Stimulated activated CD8-positive, alpha-beta memory T cell treated with anti-CD3 and anti-CD28 coated beads, Interleukin-12 subunit alpha, Interleukin-12 subunit beta, amount 100 ng/mL, for 4 hours (primary cell): ENCODE measurements at places on chromosomes 5 and 9.

GRCh38 chr5:174533751-174534241 is 190.6 kb upstream of the MSX2 start:
- no peak for DNase-seq

GRCh38 chr9:93207326-93207814 is 23.4 kb downstream of the WNK2 start:
- DNase-seq: no peak

- DNase-seq: no peak
Measured at GRCh38 chr5:37417347-37417746, 38.2 kb downstream of the WDR70 start.

DNA sequence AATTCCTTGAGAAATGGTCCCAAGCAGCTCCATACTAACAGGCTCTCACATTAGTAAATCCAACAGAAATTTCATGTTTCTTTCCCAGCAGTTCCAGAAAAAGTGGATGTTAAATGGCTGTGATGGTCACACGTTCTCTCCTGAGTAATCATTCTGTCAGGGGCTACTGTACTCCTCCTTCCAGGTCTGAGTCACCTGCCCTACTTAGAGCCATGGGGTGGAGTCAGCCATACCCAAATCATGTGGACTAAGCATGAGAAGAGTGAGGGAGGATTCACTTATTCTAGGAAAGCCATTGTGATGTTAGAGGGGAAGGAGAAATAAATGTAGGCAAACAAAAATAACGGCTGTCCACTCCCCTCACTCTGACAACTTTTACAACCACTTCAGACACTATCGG is 547.2 kb downstream of the CSNK1G3 start:
- DNase-seq: no peak

DNA sequence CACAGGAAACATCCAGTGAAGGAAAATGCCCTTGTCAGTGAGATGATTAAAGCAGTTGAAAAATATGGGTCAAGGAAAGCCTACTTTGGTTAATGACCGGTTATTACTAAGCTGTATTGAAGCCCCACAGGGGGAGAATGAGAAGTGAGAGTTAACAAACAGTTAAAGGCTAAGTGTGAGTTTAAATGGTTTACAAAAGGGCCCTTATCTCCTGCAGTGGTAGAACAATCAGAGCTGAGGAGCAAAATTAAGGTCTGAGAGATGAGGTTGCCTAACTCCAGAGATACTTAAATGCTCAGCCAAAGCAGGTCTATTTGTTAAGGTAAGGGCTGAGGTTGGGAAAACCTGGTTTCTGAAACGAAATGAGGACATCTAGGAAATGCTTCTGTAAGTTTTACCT is 75.1 kb upstream of the FER start:
- DNase-seq: no peak

DNA sequence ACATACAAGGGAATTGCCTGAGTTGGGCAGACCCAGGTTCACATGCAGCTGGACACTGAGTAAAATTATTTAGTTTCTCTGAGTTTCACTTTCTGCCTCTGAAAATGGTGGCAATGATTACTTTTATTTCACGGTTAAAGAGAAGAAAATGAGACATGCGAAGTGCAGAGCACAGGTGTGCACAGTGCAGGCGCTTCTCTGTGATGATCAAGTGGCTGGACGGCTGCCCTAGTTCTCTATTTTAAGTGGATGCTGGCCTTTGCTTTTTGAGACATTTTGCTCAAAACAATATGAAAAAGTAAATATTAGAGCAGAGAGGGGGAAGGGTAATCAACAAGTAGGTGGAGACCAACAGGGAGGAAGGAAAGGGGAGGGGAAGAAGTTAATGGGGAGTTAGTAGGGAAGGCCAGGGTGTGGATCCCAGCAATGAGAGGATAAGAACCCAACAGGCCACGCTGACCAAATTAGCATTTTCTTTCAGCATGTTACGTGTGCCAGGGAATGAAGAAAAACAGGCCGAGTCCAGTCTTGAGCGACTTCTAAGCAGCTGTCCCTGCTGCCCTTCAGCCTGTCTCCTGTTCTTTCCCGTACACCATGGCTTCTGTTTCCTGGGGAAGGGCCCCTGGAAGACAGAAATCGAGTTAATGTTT is 16.1 kb downstream of the SNX18 start:
- no peak for DNase-seq

DNA sequence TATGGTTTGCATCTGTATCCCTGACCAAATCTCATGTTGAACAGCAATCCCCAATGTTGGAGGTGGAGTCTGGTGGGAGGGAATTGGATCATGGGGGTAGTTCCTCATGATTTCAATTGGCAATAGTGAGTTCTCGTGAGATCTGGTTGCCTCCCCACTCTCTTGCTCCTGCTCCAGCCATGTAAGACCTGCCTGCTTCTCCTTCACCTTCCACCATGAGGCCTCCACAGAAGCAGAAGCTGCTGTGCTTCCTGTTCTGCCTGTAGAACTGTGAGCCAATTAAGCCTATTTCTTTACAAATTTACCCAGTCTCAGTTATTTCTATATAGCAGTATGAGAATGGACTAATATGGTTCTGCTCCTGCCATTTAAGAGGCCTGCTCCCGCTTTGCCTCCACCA is 32.9 kb downstream of the SCAI start:
- no peak for DNase-seq

DNA sequence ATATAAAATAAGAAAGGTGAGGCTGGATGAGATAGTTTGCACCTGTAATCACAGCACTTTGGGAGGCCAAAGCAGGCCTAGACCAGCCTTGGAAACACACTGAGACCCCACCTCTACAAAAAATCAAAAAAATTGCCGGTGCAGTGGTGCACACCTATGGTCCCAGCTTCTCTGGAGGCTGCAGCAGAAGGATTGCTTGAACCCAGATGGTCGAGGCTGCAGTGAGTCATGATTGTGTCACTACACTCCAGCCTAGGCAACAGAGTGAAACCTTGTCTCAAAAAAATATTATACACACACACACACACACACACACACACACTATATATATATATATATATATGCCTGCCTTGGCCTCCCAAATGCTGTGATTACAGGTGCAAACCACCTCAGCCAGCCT is 1.3 kb downstream of the SLC35D2 start:
- no peak for DNase-seq

GRCh38 chr5:144170276-144171024 is at the start of the genes KCTD16 and YIPF5:
Gene KCTD16 (plus strand): TSS chr5:144170873.
Gene YIPF5 (minus strand): TSS chr5:144170659. CDS start chr5:144169955, 704 bp downstream.
- peak; percentile 95 for DNase-seq

GRCh38 chr5:71821029-71821428 is 102.0 kb downstream of the CARTPT start:
- no peak for DNase-seq

DNA sequence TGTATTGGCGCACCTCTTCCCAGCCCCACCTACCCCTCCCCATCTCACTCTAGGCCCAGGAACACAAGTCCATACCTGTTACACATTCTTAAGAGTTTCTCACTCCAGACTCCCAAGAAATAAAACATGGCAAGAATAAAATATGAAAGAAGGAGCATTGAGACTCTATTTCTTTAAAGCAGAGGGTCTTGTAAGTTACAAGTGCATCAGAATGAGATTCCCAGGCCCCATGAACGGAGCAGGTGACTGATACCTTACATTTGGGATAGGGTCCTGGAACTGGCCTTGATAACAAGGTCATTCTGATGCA is 5.7 kb downstream of the EGR1 start:
- no peak for DNase-seq

DNA sequence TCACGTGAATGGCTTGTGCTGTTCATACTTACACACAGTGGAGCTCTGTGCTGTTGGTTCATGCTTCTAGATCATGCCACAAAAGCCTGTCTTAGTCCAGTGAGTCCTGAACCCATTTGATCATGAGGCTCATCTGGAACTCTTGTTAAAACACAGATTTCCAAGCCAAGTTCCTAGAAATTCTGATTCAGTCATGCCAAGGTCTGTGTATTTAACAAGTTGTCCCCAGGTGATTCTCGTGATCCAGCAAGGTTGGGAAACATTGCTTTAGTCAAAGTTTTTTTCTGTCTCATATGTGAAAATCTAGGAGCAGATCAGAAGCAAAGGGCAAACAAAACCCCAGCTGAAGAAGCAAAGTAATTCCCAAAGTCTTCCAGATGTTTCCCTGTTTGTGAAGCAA is 112.5 kb upstream of the GAS1 start:
- no peak for DNase-seq

DNA sequence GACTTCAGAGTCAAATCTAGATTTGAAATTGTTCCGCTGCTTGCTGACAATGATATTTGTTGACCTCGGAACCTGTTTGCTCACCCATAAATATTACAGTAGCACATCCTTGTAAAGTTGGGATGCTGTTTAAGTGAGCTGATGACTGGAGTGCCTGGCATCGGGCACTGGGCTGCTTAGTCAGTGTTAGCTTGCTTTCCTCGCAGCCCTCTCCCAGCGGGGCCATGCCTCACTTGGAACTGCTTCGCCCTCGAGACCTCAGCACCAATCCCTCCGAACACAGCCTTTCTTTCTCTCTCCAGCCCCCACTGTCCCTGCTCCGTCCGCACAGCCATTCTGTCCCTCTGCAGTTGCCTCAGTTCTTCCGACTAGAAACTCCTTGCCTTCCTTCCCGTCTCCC is 23.4 kb downstream of the RNF44 start:
- DNase-seq: no peak

- no peak for DNase-seq
Measured at GRCh38 chr5:149771216-149771980, 41.3 kb downstream of the PPARGC1B start.

- no peak for DNase-seq
Measured at GRCh38 chr5:150022158-150022531, 21.6 kb downstream of the HMGXB3 start.

- DNase-seq: no peak
Measured at GRCh38 chr9:16572005-16572734, 298.3 kb downstream of the BNC2 start.

DNA sequence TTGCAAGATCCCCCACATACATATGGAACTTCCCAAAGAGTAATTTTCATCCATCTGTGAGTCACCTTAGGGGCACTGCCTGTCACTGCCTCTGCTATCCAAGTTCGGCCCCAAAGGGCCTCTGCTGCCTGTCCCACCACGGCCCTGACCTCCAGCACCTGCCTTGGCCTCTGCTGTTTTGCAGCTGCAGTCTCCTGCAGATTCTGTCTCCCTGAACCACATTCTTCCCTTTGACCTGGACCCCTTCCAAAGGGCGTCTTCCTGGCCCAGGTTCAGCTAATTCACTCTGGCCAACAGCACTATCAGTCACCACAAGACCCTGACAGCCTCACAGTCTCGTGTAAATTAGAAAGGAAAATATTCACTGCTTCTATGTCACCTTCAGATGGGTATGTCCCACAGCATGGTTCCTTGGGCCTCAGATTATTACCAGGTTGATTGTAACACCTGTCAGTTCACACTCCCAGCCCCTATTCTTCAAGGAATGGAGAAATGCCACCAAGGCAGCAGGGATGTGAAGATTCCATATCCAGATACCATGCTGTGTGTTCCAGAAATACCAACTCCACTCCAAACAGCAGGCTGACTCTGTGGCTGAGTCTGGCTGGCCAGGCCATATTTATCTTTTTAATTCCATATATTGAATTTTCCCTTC is 479.3 kb downstream of the ARHGEF28 start:
- no peak for DNase-seq

DNA sequence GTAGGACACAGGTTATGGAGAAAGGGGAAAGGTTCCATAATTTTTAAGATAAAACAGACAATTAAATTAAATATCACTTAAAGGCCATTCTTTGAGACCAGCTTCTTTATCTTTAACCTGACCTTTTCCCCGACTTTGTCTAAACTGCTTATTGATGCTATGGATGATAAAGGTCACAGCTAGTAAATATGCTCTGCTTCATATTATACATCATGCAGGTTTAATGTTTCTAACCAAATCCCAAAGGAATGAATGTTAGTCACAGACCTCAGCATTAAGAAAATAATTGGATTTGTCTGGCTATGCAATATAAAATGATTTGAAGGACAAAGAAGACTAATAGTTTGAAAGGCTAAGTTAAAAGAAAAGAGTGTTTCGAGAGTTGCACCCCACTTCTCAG is 147.6 kb downstream of the ST8SIA4 start:
- no peak for DNase-seq

- peak; percentile 95 for DNase-seq
Measured at GRCh38 chr9:35072461-35073278, at the start of gene VCP. Gene VCP (minus strand): TSS chr9:35072625. CDS start chr9:35072353, 272 bp downstream.

DNA sequence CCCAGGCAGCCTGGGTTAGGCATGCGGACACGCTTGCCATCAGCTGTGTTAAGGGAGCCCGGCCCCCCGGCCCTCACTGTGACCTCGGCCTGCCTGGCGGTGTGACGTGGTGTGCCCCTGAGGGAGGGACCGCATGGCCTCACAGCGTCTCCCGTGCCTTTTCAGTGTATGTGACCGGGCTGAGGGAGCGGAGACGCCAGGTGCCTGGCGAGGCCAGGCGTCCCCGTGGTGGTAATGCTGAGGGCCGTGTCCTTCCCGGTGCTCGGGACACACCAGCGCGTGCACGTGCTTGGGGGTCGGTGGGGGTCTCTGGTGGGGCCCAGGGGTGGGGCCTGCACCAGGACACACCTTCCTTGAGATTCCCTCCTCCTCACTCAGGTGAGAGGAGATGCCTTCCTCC is 10.9 kb downstream of the RNU6ATAC start:
- DNase-seq: no peak

DNA sequence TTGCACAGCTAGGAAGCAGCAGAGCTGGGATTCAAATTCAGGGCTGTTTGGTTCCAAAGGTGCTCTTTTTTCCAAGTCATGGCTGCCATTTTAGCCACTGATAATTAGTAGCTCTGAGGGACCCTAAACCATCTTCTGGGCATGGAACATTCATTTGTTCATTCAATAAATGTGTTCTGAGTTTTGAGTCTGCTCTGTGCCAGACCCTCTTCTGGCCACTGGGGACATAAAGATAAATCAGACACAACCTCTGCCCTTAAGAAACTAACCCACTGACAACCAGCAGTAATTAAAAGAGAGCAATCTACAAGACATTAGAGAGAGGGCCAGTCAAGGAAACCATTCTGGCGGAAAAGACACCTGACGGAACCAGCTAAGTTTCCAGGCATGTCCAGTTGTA is 2.0 kb upstream of the CPEB4 start:
- no peak for DNase-seq

DNA sequence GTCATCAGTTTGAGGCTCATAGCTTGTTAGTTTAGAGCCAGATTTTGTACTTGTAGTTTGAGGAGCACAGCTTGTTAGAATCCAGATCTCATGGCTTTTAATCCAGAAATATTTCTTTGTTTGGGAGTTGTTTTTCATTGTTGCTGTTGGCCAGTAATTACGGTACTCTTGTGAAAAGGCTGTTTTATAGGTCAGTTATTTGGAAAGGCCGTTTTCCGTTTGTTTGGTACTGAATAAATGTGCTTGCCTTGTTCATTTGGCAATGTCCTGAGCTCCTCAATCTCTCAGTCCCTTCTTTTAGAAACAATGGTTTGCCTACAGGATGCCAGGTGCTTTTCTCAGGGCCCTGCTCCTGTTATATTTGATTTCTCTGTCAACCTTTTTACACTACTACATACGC is 4.5 kb upstream of the MOB3B start:
- DNase-seq: no peak
